ENCODE measurements at places on chromosomes 6 and 20.

- DNase-seq = no peak
Measured at GRCh38 chr6:11433860-11434259, 103.7 kb upstream of the TMEM170B start.

DNA sequence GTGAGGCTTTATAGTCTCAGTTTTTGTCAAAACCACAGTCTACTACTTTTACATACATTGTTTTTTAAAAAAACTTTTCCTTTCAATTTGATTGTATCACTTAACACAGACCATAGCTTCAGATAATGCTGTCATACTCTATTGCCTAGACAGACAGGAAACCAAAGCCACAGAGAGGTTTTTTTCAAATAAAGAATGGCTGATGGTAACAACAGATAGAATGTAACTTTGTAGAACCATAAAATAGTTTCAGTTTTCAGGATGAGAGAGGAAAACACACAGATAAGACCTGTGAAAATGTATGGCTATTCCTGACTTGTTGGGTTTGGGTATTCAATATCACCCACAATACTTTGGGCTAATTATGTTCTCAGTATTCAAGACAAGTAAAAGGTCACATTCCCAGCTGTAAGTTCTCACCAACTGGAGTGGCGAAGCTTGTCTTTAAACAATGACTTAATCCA is 94.0 kb downstream of the ADGRG6 start:
- DNase-seq = no peak

DNA sequence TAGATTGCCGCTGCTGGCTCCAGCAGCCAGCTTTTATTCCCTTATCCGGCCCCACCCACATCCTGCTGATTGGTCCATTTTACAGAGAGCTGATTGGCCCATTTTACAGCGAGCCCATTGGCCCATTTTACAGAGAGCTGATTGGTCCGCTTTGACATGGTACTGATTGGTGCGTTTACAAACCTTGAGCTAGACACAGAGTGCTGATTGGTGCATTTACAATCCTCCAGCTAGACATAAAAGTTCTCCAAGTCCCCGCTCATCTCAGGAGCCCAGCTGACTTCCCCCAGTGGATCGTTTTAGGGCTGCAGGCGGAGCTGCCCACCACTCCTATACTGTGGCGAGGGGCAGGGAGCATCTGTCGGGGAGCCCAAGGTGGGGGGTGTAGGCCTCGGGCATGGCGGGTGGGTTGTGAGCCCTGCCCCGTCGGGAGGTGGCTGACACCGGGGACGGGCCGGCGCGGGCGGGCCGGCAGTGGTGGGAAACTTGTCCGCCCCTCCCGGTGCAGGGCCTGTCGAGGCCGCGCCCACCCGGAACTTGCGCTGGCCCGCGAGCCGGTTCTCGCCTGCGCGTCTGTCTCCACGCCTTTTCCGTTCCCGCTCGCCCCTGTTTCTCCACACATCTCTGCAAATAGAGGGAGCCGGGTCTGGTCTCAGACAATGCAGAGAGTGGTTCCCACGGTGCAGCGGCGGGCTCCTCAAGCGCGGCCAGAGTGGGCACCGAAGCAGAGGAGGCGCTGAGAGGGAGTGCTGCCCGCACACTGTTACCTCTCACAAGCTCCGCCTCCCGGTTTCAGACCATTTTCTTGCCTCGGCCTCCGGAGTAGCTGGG is 86.1 kb upstream of the STMND1 start:
- no peak for DNase-seq

- DNase-seq = peak; percentile 34
Measured at GRCh38 chr20:21702553-21703470, 2.7 kb upstream of the PAX1 start.

DNA sequence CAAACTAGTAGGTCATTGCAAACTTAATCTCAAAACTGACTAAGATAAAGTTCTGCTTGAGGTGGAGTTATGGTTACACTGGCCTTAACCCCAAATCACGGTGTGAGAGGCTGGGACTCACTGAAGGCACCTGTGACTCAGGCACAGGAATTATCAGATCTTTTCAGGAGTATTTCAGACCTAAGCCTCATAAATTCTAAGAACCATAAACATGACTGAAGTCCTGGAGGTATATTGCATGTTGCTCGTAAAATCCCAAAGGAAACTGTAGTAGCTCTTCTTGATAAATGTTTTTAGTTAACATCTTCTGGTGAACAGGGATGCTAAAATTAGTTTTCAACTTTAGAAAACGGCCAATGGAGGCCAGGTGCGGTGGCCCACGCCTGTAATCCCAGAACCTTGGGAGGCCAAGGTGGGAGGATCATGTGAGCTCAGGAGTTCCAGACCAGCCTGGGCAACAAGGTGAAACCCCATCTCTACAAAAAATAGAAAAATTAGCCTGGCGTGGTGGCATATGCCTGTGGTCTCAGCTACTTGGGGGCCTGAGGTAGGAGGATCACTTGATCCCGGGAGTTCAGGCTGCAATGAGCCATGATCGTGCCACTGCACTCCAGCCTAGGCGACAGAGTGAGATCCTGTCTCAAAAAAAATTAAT is 36.5 kb downstream of the DZANK1 start:
- DNase-seq = no peak

GRCh38 chr6:47129129-47129528 is 87.0 kb upstream of the ADGRF1 start:
- DNase-seq = no peak

DNA sequence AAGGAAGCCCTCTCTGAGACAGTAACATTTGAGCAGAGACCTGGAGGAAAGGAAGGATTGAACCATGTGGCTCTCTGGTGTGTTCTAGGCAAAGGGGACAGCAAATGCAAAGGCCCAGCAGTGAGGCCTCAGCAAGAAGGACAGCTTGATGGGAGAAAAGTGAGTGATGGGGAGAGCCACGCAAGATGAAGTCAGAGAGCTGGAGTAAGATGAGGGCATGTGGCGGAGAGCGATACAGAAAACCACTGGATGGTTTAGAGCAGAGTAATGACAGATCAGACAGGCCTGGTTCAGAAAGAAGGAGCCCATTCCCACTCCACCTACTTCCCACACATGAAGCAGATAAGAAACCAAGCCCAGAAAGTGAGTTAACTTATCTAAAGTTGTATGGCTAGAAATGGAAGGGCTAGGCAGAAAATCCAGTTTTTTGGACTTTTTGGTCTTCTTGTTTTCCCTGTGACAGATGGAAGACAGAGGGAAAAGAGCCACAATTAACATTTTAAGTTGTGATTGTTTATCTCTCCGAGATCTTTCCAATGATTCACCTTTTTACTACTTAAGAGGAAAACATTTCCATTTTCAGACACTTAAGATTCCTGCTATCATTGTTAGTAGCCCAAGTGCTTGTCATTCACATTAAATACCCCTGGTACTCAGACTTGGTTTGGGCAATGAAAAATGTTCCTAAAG is 723 bp upstream of the SNPH start:
- no peak for DNase-seq

GRCh38 chr6:33147807-33148666 is 44.2 kb downstream of the COL11A2 start:
- DNase-seq = peak; percentile 47

DNA sequence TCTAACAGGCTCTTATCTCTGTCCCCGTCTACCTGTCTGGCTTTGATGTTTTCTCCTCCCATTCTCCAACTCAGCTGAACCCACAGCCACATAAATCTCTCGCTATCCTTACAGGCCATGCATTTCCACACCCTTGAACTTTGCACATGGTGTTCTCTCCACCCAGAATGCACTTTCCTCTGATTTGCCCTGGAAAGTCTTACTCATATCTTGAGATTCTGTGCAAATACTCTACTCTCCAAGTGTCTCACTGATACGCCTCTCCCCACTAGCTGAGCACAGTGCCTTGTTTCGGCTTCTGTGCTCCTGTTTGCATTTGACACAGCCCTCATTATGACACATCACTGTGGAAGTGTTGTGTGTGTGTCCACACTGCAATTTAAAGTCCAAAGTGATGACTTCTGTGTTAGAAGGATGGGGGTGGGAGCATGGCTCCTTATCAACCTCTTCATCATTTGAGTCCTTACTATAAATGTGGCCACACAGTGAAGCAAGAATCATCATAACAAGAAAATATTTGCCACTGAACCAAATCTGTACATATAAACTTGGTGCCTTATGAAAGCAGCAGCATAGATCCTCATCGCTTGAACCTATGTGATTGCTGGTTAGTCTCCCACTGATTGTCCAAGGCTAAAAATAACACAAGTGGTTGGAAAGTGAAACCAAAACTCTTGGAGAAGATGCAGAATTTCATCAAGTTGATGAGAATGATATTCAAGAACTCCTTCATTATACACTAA is 5.5 kb upstream of the PRELID3B start:
- no peak for DNase-seq

DNA sequence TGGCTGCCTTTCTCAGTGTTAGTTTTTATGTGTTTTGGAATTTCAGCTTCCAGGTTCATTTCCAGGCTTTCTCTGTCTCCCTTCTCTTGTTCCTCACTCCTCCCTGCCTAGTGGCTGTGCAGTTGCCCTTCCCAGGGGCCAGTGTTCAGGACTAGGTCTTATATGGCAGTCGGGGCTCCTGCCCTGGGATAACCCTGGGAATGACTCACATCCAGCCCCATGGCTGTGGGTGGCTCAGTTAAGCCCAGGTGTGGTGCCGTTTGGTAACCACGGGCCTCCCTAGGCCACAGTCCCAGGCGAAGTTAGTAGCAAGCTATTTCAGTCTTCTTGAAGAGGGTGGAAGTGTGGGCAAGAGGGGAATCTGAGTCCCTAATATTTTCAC is 57.4 kb upstream of the DDR1 start:
- DNase-seq = no peak

- no peak for DNase-seq
Measured at GRCh38 chr20:35121186-35121585, 25.9 kb downstream of the EDEM2 start.

DNA sequence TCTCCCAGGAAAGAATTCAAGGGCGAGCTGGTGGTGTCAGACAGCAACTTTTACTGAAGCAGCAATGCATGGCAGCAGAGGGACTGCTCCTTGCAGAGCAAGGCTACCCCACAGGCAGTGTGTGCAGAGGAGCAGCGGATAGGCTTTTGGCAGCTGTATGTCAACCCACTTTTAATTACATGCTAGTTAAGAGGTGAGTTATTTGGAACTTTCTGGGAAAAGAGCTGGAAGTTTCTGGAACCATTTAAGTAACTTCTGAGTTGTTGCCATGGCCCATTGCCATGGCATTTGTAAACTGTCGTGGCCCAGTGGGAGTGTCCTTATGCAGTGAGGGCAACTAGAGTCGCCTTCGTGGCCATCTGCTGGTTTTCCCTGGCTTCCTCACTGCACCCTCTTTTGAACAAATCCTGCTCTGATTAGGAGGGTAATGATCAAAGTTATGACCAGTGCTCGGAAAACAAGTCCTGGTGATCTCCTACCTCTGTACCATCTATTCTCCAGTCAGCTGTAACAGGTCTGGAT is 34.0 kb downstream of the BPIFB4 start:
- no peak for DNase-seq

DNA sequence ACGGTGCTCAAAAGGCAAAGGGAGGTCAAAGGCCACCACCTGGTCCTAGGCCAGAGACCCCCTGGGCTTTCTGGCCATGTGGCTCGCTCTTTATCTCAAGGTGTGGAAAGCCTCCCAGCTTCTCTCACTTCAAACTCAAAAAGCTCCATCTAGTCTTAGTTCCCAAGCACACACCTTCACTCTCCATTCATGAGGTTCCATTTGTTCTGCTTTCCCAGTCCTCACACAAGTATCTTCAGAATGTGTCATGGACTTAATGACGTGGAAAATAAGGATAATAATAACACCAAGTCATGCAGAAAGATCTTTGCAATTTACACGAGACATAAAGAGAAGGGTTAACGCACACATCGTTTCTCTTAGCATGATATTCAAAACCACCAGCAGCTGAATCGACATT is 219.3 kb downstream of the GMDS start:
- DNase-seq = no peak

DNA sequence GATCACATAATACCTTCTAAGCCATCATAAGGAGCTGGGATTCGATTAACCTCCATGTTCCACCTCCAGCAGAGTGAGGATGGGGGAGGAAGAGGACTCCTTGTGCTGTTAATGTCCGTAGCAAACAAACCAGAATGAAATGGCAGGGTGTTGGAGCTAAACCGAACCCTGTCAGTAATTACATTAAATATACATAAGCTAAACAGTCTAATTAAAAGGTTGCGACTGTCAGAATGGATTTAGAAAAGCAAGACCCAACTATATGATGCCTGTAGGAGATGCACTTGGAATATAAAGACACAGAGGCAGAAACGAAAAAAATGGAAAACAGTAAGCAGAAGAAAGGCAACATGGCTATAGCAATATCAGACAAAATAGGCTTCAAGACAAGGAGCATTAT is 13.2 kb downstream of the PREX1 start:
- no peak for DNase-seq

DNA sequence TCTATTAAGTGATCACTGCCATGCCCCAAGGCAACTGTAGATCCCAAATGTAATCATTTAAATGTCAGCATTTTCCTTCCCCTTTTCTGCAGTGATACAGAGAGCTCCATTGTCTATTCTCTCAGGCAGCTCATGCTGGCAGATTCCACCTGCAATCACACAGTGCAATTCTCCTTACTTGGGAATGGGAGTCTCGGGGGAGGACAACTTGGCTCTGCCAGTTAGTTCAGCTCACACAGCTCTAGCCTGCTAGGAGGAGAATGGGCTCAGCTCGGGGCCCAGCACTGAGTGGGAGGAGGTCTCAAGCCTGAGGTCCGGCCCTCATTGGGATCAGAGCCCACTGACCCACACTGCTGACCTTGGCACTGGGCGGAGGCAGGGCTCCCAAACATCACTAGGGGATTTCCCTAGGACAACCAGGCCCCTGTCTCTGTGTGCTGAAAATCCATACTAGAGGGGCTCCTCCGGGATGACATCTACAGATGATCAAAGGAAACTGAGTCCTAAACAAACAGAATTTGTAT is 109.2 kb upstream of the ASF1A start:
- DNase-seq = no peak

- DNase-seq = peak; percentile 40
Measured at GRCh38 chr6:43172104-43173007, 1.3 kb downstream of the SRF start.

- no peak for DNase-seq
Measured at GRCh38 chr6:116461331-116461931, at the start of gene CALHM6. TSS of gene CALHM6 (plus strand) at chr6:116461375. CDS start at chr6:116461930, 555 bp downstream.

DNA sequence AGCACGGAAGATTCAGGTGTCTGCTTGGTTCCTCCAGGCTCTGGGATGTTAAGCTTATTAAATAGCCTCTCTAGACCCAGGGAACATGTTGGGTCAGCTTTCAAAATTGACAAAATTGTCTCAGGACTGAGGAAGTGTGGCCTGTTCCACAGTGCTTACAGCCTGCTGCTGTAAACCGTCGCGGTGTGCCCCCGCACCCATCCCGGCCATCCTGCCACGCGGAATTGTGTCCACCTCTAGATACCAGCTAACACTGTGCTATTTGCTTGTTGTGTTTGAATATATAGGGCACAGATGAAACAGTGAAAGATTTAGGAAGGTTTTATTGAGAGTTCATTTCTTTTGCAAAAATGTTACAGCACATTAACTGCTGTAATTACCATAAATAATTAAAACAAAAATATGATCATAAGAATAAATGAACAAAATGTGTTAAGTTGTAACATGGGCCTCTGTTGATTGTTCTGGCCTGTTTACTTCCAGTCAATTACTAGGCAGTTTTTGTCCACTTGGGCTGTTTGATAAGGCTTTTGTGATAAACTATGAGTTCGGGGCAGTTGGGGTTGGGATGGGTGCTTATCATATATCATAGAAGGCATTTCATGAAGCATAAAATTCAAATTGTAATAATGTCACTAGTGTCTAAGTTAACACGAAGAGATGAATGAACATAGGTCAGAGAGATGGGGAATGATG is 77.4 kb downstream of the ARID1B start:
- no peak for DNase-seq

- DNase-seq = no peak
Measured at GRCh38 chr6:152301021-152301764, 336.0 kb downstream of the SYNE1 start.

Measured in HEK293T (cell line).